Smooth muscle cell of the brain vasculature (primary cell): ENCODE measurements at places on chromosomes 1 and 21.

GRCh38 chr1:72285074-72285425 is 2.7 kb upstream of the NEGR1 start:
- peak; percentile 43 for DNase-seq

DNA sequence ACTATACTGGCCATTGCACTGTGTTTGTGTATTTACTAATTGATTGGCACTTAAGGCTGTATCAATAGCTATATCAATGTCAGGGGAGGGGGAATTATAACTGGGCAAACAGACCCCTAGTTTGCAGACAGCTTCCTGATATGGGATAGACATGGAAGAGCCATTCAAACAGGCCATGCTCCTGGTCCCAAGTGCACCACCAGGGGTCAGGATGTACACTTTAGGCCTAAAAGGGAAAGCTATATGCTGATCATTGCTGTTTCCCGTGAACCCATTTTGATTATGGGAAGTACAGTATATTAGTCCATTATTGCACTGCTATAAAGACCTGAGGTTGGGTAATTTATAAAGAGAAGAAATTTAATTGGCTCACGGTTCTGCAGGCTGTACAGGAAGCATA is 124.9 kb upstream of the BACE2 start:
- no peak for DNase-seq

GRCh38 chr1:203320591-203321272 is 15.4 kb downstream of the BTG2 start:
- DNase-seq: no peak

DNA sequence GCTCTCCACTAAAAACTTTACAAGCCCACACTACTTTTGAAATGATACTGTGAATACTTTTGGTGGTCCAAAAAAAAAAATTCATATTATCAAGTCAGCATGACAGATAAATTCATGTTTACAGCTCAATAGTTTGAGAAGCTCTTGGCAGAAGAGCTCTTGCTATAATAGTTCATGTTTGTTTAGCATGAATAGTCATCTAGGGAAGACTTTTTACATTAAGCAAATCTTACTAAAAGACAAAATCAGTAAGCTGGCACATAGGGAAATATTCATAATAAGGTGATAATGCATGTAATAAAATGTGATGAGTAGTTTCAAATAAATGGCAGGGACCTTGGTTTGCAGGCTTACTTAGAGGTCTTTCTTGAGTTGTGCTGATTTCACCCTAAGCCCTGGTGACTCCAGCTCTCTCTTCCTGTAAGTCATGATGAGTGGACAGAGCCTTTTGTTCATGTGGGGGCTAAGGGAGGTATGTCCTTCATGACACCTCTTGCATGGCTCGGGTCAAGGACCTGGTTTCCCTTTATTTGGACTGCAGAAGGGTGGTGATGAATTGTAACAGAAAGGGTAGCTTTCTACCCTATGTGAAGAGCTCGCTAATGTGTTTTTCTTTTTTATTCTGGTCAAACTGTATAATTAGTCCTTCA is 166.7 kb downstream of the GABPA start:
- no peak for DNase-seq

DNA sequence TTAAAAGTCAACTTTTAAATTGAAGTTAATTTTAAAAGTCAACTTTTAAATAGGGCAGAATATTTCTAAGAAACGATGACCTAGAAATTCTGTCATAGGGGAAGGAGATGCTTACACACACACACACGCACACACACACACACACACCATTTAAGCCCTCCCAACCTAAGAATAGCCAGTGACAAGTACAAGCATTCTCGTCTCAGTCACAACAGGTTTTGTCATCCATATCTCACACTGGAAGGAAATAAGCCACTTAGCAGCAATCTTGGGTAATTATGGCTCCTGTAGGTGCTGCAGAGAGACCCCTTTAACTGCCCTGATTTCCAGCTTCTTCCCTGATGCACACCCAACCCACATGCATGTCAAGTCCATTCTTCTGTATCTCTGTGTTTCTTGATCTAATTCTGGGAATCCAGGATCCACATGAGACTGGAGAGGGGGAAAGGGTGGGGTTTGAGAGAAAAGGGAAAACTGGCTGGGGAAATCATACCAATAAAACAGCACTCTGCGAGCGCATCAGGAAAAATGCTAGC is 338.1 kb downstream of the PAPPA2 start:
- DNase-seq: no peak

- no peak for DNase-seq
Measured at GRCh38 chr1:246875041-246876026, 56.4 kb downstream of the AHCTF1 start.
